ENCODE measurements at places on chromosomes 16 and 17.

DNA sequence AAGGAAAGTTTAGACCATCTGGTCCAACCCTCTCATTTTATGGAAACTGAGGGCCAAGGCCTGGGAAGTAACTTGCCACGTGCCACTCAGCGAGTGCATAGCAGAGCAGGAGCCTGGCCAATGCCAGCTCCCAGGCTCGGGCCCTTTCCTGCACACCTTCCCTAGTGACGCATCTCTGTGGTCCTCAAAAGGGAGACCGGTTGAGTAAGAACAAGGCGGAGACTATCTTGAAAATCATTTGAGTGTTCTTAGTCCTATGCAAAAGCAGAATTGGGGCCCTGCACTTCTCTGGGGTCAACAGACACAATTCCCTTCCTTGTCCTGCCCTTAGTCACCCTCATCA, 2.8 kb downstream of the CCL4 start:
- DNase-seq, result no peak

DNA sequence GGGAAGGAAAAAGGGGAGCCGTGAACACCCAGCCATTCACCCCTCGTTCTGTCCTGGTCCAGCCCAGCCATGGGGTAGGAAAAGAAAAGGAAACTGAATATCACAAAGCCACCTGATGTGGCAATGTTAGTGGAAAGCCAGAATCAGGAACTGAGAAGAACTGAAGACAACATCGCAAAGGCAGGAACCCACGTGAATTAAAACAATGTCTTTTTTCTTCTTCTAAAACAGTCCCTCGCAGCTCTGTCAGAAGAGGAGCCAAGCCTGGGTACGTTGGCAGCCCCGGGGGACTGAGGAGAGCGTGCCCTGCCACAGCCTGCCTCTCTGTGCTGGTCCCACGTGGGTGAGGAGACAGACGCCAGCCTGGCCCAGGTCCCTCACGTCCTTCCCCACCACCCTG, 55.0 kb downstream of the ZNF423 start:
- no peak for DNase-seq

- no peak for DNase-seq
Observed at GRCh38 chr17:41919840-41920579, 1.3 kb upstream of the ACLY start.

DNA sequence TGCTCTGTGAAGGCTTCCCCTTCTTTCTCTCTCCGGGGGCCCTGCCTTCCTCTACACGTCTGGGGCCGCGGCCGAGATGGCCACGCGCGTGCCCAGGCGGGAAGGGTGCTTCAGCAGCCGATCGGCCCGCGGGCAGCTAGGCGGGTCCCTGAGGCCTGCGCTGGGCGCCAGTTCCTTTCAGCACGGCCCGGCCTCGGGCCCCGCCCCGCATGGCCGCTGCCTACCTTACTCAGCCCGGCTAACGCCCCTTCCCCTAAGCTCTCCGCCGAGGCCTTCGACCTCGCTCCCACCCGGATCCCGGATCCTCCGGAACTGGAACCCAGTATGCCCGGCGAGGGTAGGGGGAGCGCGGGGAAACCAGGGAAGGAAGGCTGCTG, 335 bp downstream of the TMEM11 start:
- no peak for DNase-seq

GRCh38 chr16:17559394-17559793, 88.6 kb upstream of the XYLT1 start:
- DNase-seq, result no peak

DNA sequence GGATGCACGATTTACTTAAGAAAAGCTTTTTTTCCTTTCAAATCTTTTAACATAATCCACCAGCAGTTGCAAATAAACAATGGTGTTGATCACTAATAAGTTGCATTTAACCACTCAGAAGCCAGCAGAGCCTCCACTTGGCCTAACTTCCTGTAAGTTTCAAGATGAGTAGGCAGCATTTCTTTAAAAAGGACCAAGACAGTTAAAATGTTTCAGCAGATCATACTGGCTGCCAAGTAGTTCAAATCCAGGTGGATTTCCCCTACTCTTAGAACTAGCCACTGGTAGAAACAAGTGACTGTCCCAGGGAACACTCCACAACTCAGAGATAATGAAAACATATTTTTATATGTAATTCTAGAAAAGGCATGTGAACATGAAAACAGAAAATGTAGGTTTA, 17.0 kb upstream of the RFFL start:
- no peak for DNase-seq

GRCh38 chr16:86826941-86827340, 248.6 kb downstream of the FOXL1 start:
- no peak for DNase-seq

- no peak for DNase-seq
Observed at GRCh38 chr17:40963838-40964237, 2.9 kb downstream of the KRT39 start.

DNA sequence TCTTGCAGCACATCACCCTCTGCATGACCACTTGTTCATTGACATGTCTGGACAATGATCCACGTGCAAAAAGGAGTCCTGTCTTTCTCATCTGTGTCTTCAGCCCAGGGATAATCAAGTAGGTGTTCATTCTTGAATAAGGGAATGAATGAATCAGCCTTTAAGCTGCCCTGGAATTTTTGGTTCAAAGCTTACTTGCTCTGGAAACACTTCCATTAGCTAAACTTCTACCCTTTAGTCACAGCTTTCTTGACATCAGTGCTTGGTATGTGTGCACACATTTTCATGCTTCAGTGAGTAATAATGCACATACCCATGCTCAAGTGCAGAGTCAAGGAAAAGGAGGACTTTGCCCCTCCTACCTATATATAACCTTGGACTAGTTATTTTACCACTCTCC, 103.0 kb upstream of the CDH13 start:
- DNase-seq, result no peak

DNA sequence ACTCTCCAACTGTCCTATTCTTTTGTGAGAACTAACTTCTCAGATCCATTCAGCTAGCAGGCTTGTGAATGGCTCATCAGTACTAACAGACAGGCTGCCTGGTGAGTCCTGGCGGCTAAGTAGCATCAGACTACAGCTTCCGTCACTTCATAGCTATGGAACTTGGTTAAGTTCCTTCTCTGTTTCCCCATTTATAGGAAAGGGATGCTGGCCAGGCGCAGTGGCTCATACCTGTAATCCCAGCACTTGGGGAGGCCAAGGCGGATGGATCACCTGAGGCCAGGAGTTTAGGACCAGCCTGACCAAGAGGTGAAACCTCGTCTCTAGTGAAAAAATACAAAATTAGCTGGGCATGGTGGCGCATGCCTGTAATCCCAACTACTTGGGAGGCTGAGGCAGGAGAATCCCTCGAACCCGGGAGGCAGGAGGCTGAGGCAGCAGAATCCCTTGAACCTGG, 49.9 kb upstream of the TANGO6 start:
- no peak for DNase-seq

DNA sequence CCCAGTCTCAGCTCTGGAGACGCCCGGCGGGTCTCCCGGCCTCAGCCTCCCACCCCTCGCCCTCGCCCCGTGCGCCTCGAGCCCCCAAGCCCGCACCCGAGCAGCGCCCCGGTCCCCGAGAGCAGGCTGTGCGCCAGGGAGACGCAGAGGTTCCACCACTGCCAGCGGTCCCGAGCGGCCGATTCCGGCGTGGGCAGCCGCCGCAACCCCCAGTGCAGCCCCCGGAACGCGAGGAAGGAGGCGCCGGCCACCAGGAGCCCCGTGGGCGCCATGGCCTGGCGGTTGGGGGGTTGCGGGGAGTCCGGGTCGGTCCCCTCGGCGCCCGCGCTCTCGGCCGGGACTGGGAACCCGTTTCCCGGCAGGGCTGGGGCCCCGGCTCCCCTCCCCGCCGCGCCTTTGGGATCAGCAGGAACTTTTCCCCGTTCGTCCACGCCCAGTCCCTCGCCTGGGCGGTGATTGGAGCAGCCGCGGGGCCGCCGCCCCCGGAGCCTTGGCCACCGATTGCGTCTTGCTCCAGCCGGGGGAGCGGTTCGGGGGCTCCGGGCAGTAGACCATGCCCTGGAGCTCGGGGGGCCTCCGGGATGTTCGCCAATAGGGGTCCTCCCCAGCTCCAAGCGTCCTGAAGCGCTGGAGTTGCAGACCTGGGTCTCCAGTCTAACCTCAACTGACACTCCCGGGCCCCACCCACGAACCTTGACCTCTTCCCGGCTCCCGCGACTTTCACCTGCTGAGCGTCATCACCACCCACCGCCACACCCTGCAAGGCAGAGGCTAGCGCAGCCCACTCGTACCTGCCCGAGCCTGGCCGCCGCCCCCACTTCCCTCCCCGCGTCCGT, at the start of gene TLCD2:
TLCD2 (minus strand) TSS at position 407 of the 836 bp plus-strand sequence; CDS start at position 272, 135 bp downstream.
- no peak for DNase-seq

DNA sequence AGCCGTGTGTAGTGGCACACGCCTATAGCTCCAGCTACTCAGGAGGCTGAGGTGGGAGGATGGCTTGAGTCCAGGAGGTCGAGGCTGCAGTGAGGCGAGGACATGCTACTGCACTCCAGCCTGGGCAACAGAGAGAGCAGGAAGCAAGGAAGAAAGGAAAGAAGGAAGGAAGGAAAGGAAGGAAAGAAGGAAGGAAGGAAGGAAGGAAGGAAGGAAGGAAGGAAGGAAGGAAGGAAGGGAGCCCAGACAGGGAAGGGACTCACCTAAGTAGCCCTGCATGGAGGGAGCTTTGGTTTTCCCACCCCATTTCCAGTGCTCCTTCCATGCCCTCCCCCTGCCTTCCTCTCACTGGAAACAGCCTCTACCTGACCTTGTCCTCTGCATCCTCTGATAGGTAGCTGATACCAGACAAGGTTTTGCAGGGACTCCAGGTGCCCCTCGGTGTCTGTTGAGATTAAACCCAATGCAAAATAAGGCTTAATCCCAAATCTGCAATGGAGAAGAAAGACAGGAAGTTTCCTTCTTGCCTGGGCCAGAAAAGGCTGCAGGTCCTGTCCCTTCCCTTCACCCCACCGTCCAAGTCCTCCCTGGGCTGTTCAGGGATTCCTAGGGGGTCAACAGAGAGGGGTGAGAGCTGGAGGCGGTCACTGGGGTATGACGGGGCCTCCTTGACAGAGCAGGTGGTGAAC, 21.5 kb upstream of the CA4 start:
- DNase-seq, result no peak

GRCh38 chr17:56595831-56596690, 2.6 kb downstream of the NOG start:
- DNase-seq, result no peak

- no peak for DNase-seq
Observed at GRCh38 chr17:4944163-4944553, 4.1 kb downstream of the RNF167 start.

DNA sequence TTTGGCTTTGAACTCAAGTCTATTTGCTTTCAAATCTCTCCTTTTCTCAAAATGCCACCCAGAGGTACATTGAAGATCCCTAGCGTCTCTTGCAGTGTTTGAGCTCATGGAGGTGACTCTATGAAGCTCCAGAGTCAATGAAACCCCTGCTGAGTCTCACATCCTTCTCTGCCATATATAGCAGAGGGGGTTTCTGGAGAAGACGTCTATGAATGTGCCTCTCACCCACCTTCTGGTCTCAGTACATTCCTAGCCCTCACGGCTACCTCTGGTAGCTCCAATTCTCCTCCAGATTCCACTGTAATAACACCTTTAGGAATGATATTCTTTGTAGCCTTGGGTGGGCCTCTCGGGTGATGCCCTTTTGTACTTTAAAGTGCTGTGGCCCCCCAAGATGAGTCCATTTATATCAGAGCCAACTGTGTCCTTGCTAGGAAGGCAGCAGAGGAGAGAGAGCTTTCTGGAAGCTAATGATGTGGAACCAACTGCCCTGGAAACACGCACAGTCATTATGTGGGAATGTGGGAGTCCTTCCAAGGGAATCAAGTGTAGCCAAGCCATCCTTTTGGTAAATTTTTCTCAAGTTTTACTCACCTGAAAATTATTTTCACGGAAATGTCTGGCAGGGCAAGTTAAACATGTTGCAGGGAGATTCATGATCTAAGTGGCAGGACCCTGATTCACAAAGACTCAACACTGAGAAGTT, 123.4 kb downstream of the ASIC2 start:
- DNase-seq, result peak; percentile 61

GRCh38 chr17:15468126-15468525, 705 bp upstream of the CDRT4 start:
- no peak for DNase-seq

DNA sequence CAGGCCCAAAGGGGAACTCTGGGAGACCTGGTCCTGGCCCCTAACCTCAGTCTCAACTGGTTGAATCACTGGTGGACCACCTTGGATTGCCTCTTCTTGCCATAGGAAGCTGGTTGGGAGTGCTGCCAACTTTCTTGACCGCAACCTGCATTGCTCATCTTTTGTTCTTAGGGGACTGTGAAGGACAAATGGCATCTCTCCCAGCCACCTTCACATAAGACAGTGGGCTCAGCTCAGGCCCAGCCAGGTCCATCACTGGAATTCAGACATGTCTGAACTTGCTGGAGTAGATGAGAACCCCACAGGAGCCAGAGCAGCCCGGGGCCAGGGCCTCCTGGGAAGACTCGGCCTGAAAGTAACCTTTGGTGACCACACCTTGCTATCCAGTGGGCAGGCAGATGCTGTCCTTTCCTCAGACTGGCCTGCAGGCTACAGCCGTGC, 18.8 kb downstream of the ADORA2B start:
- DNase-seq, result no peak

DNA sequence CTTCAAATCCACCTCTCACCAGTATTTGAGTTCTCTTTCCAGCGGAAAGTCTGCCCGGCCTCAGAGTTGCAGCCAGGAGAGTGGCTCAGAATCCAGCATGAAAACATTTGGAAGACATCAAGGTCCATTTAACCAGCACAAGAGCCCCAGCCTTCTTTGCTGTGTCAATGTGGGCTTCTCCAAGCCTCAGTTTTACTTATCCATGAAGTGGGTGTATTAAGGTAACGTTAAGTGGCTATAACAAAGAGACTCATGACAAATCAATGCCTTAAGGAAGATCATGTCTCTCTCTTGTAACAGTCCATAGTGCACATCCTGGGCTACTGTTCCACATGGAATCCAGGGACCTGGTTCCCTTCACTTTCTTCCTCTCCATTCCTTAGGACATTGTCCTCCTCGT, 959 bp upstream of the SPPL2C start:
- no peak for DNase-seq

DNA sequence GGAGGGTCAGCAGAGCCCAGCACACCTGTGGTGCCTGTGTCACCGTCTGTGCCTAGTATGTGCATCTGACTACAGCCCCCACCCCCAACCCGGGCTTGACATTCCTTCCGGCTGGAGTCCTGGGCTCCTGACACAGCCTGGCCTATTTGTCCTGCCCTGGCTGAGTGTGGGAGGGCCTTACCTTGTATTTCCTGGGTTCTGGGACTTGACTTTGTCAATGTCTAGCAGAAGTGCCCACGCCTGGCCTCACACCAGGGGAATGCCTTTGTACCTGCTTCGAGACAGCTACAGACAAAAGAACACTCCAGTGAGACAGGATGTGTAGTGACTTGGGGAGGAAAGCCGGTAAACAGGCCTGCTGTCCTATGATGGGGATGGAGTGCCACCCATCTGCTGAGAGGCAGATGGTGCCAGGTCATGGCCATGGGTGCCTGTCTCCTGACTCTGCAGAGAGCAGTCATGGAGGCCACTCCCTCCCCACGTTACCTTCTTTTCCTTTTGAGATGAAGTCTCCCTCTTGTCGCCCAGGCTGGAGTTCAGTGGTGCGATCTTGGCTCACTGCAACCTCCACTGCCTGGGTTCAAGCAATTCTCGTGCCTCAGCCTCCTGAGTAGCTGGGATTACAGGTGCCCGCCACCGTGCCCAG, 42.8 kb downstream of the TNFRSF13B start:
- DNase-seq, result no peak

GRCh38 chr16:56097306-56097705, 94.0 kb upstream of the GNAO1 start:
- DNase-seq, result no peak

Measured in DMS79 treated with DMSO at 0.1 percent for 48 hours (cell line).